ENCODE measurements at places on chromosomes 1 and 21.
A peak's percentile ranks its signal among the peaks of the same experiment; 100 is the strongest.

GRCh38 chr1:93667642-93668041 is 14.0 kb downstream of the BCAR3 start:
- no peak for DNase-seq

GRCh38 chr1:12604114-12604874 is 13.7 kb downstream of the DHRS3 start:
- DNase-seq, result peak; percentile 94

DNA sequence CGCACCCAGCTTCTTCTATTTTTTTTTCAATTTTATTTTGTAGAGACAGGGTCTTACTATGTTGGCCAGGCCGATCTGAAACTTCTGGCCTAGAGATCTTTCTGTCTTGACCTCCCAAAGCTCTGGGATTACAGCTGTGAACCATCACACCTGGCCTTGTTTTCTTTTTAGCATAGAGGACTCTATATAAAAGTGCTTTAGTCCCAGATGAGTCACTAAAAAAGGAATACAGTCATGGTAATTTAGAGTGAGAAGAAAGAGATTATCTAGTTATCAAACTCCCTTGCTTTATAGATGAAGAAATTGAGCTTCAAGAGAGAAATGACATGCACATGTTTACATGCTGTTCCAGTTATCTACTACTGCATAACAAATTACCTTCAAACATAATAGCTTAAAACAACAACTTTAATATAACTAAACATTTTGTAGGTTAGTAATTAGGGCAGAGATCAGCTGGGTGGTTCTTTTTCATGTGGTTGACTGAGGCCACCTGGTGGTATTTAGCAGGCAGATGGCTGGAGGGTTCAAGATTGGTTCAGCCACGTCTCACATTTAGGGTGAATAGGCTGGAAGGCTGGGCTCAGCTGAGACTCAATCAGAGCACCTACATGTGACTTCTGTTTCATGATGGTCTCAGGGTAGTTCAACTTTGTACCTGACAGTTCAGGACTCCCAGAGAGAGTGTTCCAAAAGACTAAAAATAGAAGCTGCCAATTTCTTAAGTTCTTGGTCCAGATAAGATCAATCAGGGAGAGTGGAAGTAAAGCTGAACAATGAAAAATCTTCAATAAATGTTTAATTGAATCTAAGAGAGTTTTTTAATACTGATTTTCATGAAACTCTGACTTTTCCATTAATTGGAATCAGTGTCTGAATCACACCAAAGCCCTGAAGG is 16.9 kb upstream of the MTF2 start:
- DNase-seq, result peak; percentile 36

- DNase-seq, result no peak
These were observed 188.2 kb downstream of the DYRK1A start for GRCh38 chr21:37554661-37555379.

GRCh38 chr1:2539312-2539907 is 9.3 kb upstream of the HES5 start:
- DNase-seq, result no peak

DNA sequence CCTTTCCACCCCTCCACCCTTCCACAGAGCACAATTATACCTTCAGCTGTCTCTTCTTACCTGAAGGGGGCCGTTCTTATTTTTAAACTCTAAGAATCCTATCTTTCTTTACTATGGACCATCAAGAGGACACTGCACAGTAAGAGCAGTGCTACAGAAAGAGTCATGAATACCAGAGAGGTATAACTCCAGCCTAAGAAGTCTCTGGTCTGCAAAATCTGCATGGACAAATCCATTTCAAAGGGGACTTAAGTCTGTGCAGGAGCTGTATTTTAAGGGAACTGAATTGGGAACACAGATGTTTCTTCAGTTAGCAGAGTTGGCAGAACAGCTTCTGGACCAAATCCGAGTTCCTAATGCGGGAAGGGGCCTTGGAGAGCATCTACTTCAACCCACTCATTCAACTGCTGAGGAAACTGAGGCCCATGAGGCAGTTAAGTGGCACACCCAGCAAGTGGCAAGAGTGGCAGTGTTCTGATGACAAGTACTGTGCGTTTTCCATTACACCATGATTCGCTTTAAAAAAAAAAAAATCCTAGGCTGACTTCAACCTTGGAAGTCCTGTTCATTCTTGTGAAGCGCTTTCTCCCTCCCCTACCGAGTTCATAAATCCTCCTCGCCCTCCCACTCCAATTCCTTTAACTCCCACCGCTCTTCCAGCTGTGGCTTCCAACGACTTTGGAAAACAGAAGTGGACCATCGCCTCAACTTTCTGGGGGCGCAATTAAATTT is 1.8 kb downstream of the PLPP3 start:
- peak; percentile 30 for DNase-seq

DNA sequence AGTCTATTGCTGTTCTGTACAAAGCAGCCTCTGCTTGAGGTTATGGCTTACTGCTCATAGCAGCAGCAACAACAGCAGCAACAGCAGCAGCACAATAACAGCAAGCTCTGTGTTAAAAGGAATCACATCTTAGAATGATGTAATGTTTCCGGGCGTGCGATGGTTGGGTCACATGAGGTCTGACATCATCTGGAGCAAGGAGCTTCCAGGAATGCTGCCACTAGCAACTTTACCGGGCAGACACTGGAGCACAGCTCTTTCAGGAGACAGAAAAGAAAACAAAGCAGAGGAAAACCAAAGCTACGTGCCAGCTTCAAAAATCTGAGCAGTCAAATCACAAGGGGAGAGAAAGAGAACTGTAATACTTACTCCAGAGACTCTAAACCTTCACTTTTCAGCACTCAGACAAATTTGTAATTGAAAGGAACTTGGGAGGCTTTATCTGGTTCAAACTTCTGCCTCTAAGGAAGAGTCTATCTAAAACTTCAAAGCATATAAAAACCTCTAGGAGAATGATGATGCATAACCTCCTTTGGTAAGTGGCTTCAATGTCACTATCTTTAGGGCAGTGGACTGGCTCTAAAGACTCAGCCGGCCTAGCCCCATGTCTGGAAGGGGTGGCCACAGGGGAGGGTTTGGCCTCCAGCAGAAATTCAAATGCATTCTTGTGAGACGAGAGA is 28.3 kb upstream of the RAB3GAP2 start:
- DNase-seq, result peak; percentile 93

DNA sequence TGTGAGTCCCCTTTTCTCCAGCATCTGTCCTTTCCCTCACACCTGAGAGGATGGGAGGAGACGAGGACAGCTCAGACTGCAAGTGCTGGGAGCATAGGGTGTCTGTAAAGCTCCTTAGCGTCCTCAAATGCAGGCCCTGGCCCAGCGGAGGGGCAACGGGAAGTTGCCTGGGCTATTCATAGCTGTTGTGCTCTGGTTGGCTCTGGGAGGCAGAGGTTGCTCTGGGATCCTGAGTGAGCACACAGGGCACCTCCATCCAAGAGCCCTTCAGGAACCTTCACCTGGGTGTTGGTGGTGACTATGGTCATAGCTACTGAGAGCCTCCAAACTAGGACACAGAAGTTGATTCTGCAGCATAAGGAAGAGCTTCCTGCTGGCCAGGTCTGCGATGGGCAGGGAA is 2.6 kb downstream of the PADI1 start:
- DNase-seq, result no peak

- DNase-seq, result no peak
These were observed 859.5 kb downstream of the USP25 start for GRCh38 chr21:16589006-16589898.

DNA sequence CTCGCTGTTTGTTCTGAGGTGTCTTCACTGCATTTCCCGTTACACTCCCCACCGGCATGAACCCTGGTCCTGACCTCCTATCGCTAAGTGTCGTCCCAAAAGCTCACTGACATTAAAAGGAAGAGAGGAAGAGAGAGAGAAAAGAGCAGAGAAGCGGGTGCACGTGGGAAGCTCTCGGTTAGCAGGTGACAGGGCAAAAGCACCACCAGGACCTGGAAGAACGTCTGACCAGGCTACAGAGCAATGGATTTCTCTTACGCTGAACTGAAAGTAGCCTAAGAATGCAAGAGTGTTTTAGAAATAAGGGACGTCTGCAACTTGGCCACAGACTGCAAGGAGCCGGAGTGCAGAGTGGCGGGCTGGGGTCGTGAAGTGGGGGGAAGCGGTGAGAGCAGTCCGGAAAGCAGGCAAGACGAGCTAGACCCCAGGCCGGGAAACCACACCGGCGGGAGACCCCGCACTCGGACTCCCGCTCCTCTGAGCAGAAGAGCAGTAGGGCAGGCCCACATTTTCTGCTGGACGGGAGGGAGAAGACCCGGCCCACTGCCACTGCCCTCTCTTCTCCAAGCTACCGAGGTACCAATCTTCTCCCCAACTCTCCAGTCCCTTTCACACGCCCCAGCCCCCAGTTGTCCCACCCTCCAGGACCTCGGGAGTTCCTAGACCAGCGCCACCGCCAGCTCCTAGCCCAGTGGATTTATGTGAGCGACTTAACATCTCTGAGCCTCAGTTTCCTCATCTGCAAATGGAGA is 8.3 kb upstream of the MPZL1 start:
- DNase-seq, result peak; percentile 26

- DNase-seq, result no peak
These were observed 20.8 kb downstream of the LRRC8B start for GRCh38 chr1:89545264-89546038.

DNA sequence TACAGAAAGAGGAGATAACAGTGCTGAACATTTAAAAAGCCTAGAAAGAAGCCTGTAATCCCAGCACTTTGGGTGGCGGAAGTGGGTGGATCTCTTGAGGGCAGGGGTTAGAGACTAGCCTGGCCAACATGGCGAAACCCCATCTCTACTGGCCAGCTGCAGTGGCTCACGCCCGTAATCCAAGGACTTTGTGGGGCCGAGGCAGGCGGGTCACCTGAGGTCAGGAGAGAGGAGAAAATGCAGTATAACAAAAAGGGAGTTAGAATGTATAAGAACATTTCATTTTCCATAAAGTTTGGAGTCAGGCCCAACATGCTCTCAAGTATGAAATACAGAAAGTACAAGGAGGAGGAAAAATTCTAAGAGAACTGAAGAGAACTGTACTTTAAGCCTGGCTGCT is 134.5 kb downstream of the SMYD3 start:
- no peak for DNase-seq

DNA sequence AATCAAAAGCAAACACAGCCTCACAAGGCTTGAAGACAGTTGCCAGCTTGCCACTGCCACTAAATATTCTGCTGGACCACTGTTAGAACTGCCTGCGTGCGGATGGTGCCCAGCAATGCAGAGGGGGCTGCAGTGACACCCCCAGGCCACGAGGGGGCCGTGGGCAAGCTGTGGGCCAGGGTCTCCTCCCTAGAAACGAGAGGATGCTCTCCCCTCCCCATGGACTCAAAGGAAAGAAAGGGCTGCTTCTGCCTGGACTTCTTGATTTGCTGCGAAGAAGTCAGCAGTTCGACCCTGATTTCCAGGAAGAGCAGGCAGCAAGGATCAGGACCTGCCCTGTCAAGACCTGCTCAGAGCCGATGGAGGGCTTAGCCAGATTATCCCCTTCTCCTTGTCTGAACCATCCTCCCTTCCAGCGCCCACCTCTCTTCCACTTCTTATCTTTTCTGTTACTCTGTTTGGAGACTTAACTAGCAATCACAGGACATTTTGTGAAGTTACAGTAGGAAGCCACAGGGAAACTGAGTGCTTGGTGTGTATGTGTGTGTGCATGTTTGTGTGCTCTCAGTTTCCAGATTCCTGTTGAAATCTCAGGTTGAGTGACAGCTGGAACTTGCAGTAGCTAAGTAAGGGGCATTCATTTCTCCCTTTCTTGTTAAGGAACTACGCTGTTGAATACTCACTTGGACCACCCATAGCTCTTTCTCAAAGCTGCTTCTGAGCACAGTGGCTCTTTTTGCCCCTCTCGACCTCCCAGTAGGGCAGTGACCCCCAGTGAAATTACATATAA is 2.7 kb downstream of the MAN1C1 start:
- peak; percentile 10 for DNase-seq

- no peak for DNase-seq
These were observed 249.0 kb downstream of the PRDM2 start for GRCh38 chr1:13948888-13949391.

GRCh38 chr1:106768077-106768476 is 288.4 kb upstream of the PRMT6 start:
- DNase-seq, result peak; percentile 49

GRCh38 chr1:227445092-227445674 is 118.2 kb upstream of the ZNF678 start:
- no peak for DNase-seq

DNA sequence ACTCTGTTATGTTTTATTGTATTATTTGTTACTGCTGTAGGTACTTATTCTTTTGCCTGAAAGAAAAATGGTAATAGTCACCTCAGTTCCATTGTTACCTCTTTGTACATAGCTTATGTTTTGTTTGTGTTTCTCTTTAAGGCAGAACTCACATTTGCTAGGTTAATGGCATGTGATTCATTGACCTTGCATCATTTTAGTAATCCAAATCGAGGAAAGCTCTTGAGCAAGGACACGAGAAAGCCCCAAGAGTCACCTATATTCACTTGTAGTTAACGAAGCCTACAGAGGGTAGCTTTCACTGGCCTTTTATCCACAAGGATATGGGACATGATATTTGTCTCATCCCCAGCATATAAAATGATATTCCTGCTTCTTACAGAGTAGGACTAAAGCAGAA is 1765.2 kb downstream of the NCAM2 start:
- DNase-seq, result no peak

DNA sequence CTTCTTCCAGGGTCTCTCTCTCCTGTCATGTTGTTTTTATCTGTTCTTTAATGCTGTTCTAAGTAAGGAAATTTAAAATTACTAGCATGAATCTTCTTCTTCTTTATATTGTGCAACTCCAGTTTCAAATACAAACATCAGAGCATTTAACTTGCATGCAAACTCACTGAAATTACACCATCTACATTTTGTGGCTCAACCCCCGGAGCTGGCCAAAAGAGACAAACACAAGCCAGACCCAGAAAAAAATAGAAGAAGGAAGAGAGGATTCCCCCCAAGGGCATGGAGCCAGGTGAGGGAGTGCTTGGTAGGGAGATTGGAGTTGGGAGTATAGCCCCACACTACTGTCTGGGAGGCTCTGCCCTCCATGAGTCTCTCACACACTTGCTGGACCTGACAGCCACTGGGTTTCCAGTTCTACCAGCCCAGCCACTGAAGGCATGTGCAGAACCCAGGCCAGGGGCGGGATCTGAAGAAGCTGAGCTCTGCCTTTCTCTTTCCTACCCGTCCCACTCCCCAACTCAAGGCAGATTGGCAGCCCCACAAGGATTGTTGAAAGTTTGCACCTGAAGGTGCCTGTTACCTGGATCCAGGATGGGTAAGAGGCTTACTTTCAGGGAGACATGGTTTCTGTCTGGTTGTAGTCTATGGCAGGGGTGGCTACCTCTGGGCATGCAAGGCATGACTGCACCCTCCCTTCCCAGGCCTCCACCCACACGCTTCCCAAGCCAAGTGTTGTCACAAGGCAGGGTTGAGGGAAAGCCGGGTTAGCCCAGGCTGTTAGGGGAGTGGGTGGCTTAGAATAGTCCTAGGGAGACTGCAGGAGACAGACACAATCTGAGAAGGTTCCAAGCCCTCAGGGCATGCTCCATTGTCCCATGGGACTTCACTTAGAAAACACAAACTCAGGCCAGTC is 297.2 kb downstream of the TGFB2 start:
- DNase-seq, result no peak

DNA sequence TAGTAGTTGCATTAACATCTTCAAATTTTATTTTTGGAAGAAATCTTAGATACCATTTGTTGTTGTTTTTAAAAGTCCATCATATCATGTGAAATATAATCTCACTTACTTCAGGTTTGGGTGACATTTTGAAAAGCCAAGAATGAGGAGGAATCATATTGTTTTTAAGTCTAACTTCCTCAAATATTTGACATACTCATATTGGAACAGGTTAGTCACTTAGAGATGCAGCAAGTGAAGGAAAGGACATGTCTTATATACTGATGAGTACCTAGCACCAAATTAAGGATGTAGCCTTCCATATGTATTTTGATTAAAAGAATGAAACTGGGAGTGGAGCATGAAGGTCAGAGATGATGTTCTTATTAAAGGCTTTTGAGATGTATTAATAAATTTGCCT is 23.9 kb downstream of the GBP2 start:
- no peak for DNase-seq

Measured in kidney tubule cell (primary cell).